Jurkat, Clone E6-1 (cell line): ENCODE measurements at places on chromosomes 6 and 20.

GRCh38 chr6:117919275-117919674, 12.2 kb downstream of the SLC35F1 start:
- no peak for DNase-seq

DNA sequence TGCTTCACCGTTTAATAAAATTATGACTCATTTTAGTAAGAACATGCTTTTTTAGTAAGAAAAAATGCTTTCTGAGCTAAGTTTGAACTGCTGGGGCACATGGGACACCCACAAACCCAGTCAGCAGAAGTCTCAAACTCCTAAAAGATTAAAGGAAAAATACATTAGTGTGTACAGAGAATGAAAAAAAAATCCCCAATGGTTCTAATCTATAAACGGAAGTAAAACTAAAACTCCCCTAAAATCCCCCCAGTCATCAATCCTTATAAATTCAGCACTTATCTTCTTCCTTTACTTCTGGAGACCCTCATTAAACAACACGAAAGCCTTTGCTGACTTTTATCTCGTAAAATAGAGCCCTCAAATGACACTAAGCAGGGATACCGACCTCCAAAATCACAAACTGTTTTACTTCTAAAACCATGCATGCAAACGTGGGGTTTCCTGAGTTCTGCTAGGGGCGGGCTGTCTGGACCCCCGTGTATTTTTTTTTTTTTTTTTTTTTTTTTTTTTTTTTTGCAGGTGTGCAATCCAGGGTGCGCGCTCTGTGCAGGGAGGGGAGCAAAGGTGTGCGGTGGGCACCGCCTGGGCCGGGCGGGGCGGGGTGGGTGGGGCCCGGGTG, 1.1 kb upstream of the MYB start:
- no peak for DNase-seq

DNA sequence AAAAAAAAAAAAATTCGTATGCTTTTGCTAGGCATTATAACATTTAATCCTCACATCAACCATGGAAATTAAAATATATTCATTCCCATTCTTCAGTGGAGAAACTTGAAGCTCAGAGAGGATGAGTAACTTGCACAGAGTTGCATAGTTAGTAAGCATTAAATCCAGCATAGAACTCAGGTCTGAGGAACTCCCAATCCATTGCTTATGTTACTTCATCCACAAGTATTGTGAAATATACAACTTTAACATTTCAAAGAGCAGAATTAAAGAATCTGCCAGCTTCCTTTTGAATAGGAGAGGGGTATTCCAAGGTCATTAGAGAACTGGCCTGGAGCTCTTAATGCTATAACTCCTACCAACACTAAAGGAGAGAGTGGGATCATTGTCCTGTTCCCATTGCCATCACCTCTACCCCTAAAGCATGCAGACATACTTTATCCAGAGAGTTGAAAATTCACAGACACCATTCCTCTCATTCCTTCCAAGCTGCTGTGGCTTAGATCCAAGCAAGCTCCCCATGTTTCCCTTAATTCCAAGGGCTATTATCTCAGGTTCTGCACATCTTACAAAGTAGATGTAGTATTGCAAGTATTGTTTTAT, 91.9 kb downstream of the FLRT3 start:
- no peak for DNase-seq

DNA sequence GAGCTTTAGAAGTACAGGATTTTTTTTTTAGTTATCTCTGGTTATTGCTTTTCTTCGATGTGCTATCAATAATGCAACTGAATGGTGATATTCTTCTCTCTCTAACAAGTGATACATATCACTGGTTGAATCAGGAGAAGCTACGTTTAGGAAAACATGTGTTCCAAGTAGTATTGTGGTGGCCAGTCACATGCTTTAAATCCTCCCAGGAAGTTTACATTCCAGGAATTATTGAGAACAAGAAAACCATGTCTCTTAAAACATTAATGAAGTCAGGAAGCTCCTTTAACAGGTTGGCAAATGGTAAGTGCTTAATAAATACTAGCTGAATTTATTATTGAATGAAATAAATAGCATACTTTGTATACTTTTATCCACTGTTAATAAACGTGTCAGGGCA, 371.1 kb downstream of the BCKDHB start:
- DNase-seq, result no peak

DNA sequence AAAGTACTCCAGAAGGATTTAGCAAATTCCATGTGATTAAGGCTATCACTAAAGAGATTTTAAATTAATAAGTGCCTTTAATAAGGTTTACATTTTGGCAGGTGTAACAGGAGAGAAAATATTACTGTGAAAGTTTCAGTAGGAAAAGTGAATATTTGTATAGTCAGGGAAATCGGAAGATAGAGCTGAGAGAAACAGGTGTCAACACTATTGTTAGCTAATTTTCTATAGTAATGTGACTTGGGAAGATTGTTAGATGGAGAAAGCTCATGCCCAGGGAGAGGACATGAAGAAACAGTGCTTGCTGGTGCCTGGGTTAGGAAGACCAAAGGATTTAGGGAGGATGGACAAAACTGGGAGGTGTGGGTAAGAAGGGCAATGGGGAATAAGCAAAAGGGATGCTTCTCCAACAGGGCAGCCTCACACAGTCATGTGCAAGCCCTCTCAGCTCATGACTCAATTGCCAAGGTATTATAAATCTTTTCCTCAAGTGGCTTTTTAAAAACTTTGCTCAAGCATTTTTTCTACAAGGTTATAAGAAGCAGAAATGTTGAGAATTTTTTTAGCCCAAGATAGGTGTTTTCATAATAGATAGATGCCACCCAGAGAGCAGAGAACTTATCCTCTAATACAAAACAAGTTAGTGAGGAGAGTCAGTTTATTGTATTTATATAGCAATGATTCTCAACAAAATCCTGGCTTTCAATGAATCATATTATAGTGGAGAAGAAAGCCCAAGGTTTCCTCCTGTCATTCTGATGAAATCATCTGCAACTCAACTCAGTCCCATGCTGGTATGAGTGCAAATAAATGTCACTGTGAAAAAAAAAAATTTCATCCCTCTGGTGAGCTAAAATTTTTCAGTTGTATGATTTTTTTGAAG, 325.2 kb upstream of the NT5E start:
- no peak for DNase-seq
